Stimulated activated naive CD4-positive, alpha-beta T cell treated with Interleukin-2 at 50 U/mL for 16 hours (primary cell): ENCODE measurements at places on chromosomes 12 and 14.

DNA sequence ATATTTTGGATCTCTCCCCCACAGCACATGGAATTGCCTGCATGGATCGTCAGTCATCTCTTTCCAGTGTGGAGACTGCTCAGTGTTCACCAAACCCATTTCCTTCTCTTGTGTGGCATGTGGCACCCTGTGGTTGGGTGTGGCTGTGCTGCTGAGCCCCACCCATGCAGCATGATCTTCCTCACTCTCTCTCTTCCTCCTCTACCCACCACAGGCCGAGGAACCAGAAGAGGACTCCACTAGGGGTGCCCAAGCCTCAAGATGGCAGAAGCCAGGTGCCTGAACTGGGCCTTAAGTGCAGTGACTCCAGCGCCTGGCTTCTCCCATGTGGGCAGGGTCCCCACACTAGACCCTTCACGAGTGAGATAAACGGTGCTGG, 66.8 kb upstream of the GPR68 start:
- DNase-seq, result peak; percentile 14

GRCh38 chr12:46808955-46809697, 16.7 kb downstream of the SLC38A4 start:
- no peak for DNase-seq

DNA sequence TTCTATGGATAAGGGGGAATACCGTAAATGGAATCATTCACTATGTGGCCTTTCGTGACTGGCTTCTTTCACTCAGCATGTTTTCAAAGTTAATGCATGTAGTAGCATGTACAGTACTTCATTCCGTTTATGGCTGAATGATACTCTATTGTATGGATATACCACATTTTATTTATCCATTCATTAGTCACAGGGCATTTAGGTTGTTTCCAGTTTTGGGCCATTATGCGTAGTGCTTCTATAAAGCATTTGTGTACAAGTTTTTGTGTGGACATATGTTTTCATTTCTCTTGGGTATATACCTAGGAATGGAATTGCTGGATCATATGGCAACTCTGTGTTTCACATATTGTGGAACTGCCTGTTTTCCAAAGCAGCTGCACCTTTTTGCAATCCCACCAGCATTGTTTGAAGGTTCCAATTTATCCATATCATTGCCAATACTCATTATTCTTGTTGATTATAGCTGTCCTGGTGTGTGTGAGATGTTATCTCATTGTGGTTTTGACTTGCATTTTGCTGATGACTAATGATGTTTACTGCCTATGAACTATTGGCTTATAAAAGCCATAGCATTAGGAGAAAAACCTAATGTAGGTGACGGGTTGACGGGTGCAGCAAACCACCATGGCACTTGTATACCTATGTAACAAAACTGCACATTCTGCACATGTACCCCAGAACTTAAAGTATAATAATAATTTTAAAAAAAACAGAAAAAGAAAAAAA, 45.5 kb downstream of the ATF7IP start:
- DNase-seq, result no peak

- no peak for DNase-seq
Measured at GRCh38 chr14:45785240-45785639, 532.2 kb upstream of the MIS18BP1 start.

DNA sequence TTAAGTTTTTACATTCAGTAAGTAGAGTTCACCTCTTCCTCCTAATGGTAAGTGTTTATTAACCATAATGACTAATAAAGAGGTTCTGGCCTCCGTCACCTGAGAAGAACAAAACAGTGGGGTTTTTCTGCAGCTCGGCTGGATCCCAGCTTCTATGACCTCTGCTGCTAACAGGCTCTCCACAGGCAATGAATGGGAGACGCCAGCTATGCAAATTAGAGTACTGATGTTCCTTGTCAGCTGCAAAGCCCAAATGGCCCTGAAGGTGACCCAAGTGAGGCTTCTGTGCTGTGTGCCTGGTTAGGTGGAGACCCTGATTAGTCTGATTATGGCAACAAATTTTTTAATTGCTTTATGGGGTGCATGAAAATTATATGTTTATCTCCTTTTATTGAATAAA, 218.1 kb downstream of the APAF1 start:
- no peak for DNase-seq

DNA sequence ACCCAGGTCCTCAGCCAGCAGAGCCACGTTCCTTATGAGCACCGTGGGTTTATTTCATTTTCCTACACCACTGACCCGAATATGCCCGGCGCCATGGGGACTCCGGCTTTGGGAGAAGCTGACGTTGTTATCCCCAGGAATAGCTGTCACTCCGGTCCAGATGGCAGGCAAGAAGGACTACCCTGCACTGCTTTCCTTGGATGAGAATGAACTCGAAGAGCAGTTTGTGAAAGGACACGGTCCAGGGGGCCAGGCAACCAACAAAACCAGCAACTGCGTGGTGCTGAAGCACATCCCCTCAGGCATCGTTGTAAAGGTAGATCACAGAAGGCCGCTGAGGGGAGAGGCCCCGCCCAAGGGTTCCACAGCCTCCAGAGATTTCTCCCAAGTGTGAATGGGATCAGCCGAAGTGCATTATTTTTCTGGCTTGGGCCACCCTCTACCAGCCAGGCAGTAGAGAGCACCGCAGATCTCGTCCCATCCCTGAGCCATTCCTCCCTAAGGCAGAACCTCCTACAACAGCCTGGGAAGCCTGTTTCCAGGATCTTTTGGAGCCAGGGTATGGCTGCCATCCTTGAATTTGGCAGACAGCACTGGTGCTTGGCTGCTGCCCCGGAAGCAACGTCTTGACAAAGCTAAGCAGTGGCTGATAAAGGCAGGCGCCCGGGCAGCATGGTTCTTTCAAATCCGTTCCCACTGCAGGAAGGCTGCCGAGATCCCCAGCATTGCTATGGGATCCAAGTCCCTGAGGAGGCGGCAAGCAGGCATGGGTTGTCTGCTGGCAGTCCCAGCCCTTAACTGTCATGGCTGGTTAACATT, 17.8 kb downstream of the CDK2AP1 start:
- no peak for DNase-seq

- DNase-seq, result no peak
Measured at GRCh38 chr14:95256002-95256775, 63.5 kb downstream of the CLMN start.
